Prostate gland (tissue), 2 donors: ENCODE measurements at places on chromosomes 12 and 14.

DNA sequence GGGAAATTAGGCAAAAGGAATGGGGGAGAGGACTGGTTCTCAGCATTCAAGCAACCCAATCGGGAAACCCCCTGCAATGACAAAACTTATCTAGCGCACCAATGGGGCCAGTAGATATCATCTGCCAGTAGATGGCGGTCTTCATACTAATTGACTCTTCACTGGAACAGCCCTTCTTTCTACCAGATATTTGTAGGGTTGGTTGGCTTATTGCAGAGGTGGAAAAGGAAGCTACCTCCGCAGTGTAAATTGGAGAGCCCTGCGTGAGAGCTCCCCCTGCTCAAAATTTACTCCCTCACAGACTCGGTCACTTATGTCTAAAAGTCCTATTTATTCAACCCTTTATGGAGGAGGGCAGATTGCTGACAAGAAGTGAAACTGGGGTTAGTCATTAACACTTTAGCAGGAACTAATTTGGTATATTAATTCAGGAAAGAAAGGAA is 166.1 kb upstream of the CCND2 start:
- H3K27ac ChIP-seq, result no peak overlapping the region
- H3K27me3 ChIP-seq, result no peaks in the 10 kb centered on the region
- H3K36me3 ChIP-seq, result no peaks in the 10 kb centered on the region
- no peaks in the 10 kb centered on the region for H3K4me1 ChIP-seq
- peak; percentile 29 for DNase-seq

- H3K4me1 ChIP-seq, result no peaks in the 10 kb centered on the region
- H3K4me3 ChIP-seq, result no peak overlapping the region
- peak; percentile 70 for DNase-seq
- H3K27ac ChIP-seq, result no peak overlapping the region
Observed at GRCh38 chr12:54398995-54399793, 14.7 kb upstream of the ZNF385A start.

- H3K4me1 ChIP-seq, result no peaks in the 10 kb centered on the region
- no peak for DNase-seq
- no peak overlapping the region for H3K27ac ChIP-seq
- no peaks in the 10 kb centered on the region for H3K36me3 ChIP-seq
- H3K4me3 ChIP-seq, result no peak overlapping the region
- H3K27me3 ChIP-seq, result no peaks in the 10 kb centered on the region
Observed at GRCh38 chr14:29442696-29443095, 485.0 kb downstream of the PRKD1 start.

DNA sequence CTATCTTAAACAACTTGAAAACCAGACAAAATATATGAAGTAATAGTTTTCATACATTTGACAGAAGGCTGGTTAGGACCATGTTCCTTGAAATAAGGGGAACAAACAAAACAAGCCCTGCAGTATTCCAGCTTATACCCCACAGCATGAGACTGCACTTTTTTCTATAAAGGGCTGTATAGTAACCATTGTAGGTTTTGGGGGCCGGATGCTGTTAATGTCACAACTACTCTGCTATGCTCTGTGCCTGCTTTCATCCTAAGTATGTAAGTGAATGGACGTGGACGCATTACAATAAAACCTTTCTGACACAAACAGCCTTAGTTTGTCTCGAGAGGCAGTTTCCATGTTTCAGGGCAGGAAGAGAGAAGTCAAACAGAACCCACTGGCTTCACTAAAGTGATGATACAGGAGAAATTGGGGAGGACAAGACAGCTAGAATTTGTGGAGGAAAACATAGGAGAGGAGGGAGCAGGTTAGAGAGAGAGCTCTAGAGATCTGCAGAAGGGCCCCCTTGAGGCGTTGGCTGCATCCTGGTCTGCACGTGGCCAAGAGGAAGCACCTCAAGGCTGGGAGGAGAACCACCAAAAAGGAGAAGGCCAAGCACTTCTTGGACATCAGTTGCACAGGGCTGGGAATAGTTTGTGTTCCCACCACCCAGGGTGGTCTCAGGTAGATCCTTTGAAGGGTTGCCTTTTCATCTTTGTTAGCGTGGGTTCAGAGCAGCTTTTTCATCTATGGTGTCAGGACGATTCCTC is 63.7 kb downstream of the TRAF3 start:
- H3K4me1 ChIP-seq, result no peaks in the 10 kb centered on the region
- H3K36me3 ChIP-seq, result no peaks in the 10 kb centered on the region
- H3K27ac ChIP-seq, result no peak overlapping the region
- DNase-seq, result no peak
- H3K27me3 ChIP-seq, result no peaks in the 10 kb centered on the region

DNA sequence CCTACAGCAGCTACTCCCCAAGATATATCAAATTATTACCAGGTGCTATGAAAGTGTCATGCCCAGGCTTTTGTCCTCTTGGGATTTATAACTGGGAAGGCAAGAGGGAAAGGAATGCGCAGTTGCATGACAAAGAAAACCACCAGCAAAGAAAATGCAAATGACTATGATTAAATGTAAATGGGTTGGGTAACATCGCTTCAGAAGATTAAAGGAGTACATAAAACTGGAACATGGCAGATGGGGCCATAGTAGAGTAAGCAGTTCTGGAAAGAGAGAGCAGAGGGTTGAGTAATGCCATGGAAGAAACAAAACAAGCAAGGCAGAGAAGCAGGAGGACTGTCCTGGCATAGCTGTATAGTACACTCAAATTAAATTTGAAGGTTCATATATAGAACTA is 493.1 kb downstream of the NOVA1 start:
- H3K4me3 ChIP-seq, result no peak overlapping the region
- no peaks in the 10 kb centered on the region for H3K27me3 ChIP-seq
- no peaks in the 10 kb centered on the region for H3K4me1 ChIP-seq

DNA sequence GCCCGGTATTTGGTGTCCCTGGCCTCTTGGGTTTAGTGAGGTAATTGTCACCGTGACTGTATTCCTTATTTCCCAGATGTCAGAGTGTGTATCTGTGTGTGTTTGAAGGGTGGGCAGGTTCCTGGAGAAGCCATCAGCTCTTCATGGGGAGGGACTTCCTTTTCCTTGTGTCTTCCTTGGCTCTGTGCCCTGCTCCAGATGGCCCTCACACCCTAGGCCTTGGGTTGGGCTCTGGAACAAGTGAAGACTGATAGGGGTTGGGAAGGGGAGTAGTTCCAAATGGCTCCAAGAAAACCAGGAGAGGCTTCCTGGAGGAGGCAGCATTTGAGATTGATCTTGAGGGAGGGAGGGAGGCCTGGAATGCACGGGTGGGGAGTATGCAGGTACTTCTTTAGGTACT is 43.8 kb upstream of the PRIMA1 start:
- H3K4me3 ChIP-seq, result no peak overlapping the region
- no peak overlapping the region for H3K27ac ChIP-seq
- H3K27me3 ChIP-seq, result no peaks in the 10 kb centered on the region
- H3K4me1 ChIP-seq, result no peaks in the 10 kb centered on the region
- DNase-seq, result no peak

GRCh38 chr12:53564941-53565340 is 57.7 kb upstream of the NPFF start:
- H3K36me3 ChIP-seq, result no peaks in the 10 kb centered on the region
- no peak for DNase-seq
- H3K4me1 ChIP-seq, result peaks cover 7% of the 10 kb centered on the region
- H3K4me3 ChIP-seq, result no peak overlapping the region
- H3K27me3 ChIP-seq, result no peaks in the 10 kb centered on the region

DNA sequence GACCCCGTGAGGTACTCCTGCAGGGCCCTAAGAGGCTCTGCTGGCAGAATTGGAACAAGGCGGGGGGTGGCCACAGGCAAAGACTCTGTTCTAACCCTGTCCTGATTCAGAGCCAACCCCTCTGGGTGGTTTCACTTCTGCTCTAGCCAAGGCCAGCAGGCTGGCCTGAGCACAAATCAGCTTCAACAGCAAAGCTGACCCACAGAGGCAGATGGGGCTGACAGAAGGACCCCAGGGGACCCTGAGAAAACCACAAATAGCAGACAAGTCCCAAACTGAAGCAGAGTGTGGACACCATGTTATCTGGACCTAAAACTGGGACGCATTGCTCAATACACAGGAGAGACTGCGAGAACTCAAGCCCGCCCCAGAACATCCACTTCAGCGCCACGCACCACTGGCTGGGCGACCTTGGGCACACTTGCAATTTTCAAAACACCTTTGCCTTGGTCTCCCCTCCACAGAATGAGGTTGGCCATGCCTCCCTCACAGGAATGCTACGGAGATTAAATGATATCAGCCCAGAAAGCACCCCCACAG is 76.4 kb upstream of the DICER1 start:
- H3K36me3 ChIP-seq, result no peaks in the 10 kb centered on the region
- H3K4me1 ChIP-seq, result peaks cover 5% of the 10 kb centered on the region
- H3K4me3 ChIP-seq, result no peak overlapping the region
- no peak for DNase-seq
- no peaks in the 10 kb centered on the region for H3K27me3 ChIP-seq

DNA sequence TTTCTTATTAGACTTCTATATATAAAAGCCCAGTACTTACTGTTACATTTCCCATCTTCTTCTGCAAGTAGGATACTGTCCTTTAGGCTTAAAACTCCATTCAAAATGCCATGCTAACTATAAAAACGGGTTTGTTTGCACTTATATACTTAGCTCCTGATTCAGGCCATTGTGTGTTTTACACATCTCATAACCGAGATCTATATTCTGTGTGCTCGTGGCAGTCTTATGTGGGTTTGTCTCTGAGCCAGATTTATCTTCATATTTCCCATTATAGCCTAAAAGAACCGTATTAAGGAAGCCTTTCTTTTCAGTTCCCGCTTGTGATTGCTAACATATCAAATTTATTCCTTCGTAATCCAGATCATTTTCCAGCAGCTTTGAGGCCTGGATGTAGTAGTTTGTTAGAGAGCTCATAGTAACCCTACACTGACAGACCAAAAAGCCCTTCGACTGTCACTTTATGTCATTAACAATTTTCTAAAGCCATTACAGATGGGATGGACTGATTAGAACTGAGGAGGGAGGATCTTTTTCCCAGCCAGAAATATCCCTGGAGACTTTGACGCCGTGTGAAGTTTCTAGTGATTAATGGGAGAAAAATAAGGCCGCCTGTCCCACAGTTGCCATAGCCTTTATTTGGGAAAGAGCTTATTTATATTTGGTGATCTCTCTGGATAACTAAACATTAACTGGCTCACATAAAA is 508.5 kb downstream of the FOXG1 start:
- no peaks in the 10 kb centered on the region for H3K27me3 ChIP-seq
- H3K4me1 ChIP-seq, result no peaks in the 10 kb centered on the region
- DNase-seq, result no peak
- no peaks in the 10 kb centered on the region for H3K36me3 ChIP-seq

DNA sequence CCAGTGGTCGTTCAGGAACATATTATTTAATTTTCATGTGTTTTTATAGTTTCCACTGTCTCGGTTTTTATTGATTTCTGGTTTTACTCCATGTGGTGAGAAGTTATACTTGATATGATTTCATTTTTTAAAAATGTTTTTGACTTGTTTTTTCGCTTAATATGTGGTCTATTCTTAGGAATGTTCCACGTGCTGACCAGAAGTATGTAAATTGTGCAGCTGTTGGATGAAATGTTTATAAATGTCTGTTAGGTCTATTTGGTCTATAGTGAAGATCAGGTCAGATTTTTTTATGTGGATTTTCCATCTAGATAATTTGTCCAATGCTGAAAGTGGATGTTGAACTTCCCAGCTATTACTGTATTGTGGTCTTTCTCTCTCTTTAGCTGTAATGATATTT is 433.8 kb upstream of the MIS18BP1 start:
- no peak for DNase-seq
- no peaks in the 10 kb centered on the region for H3K4me1 ChIP-seq
- no peak overlapping the region for H3K4me3 ChIP-seq
- no peak overlapping the region for H3K27ac ChIP-seq
- no peaks in the 10 kb centered on the region for H3K27me3 ChIP-seq
- H3K36me3 ChIP-seq, result no peaks in the 10 kb centered on the region

DNA sequence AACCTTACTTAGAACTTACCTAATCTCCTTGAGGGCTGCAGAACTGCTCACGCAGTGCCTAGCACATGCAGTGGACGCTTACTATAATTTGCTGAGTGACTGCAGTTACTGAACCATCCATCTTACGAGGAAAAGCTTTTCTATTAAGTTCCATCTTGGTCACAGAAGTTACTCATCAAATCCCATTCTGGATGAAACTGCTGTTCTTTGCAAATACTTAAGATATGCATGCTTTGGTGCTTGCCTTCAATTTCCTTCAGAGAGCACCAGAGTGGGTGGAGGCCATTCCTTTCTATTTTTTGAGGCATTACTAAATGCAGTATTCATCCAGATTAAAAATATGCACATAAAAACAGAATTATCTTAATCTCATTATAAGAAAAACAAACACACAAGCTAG is 17.7 kb upstream of the PELI2 start:
- DNase-seq, result no peak
- H3K4me3 ChIP-seq, result no peak overlapping the region
- H3K4me1 ChIP-seq, result no peaks in the 10 kb centered on the region
- no peaks in the 10 kb centered on the region for H3K36me3 ChIP-seq

DNA sequence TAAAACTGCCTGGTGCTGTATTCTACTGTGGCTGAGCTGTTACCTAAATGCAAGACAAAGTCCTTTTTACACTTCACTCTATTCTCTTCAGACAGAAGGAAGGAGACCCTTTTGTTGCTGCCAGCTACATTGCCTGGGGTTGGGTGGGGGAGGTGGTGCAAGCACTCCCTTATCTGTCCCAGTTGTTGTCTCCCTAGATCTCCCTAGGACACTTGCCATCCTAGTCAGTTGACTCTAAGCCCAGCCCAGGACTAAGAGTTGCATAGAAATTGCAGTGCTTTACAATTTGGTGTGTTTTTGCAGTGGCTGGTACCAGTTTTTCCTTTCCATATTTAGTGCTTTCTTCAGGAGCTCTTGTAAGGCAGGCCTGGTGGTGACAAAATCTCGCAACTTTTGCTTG is 35.1 kb downstream of the SCYL2 start:
- no peaks in the 10 kb centered on the region for H3K4me1 ChIP-seq
- no peak for DNase-seq
- H3K4me3 ChIP-seq, result no peak overlapping the region
- H3K27ac ChIP-seq, result no peak overlapping the region
- H3K36me3 ChIP-seq, result no peaks in the 10 kb centered on the region

GRCh38 chr12:23221066-23221465 is 596.1 kb downstream of the ETNK1 start:
- no peak overlapping the region for H3K27ac ChIP-seq
- no peak for DNase-seq
- no peaks in the 10 kb centered on the region for H3K4me1 ChIP-seq
- H3K27me3 ChIP-seq, result no peaks in the 10 kb centered on the region
- no peaks in the 10 kb centered on the region for H3K36me3 ChIP-seq
- H3K4me3 ChIP-seq, result no peak overlapping the region

DNA sequence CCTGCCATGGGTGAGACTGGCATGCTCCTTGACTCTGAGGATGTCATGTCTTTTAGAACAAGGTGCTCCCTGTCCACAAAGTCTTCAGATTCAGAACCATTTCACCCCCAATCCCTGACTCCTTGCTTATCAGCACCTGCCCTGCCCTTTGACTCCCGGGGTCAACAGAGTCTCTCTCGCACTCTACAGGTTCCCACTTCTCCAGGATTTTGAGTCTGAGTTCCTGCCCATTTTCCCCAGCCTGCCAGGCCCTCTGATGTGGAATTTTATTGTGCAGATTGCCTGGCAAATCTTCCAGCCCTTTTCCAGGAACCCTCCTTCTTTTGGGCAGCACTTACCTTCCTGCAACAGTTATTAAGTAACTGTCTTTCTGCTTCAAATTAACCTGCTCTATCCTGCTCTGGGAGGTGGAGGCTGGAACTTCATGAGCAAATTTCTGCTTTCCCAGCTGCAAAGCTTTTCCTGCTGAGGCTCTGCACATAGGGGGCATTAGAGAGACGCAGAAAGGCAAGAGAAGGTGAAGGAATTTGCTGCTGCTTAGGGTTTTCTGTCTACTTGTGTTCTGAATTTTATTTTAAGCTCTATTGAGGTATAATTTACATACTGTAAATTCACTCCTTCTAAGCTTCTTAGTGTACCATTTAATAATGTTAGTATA is 259.1 kb downstream of the PCNX1 start:
- H3K27me3 ChIP-seq, result no peaks in the 10 kb centered on the region
- H3K27ac ChIP-seq, result no peak overlapping the region
- no peaks in the 10 kb centered on the region for H3K4me1 ChIP-seq
- DNase-seq, result no peak
- no peak overlapping the region for H3K4me3 ChIP-seq
- H3K36me3 ChIP-seq, result no peaks in the 10 kb centered on the region
